ENCODE measurements at places on chromosomes 11 and 22. TPM values are rescaled to one million over a fixed set of nuclear protein-coding genes. Genes with fewer than 3 reads are reported as not detected.

GRCh38 chr11:62144641-62145255 is 20.9 kb downstream of the INCENP start:
- no peak overlapping the region for H3K27ac ChIP-seq
- no peaks in the 10 kb centered on the region for H3K4me1 ChIP-seq
- peak; percentile 20 for DNase-seq
- no peaks in the 10 kb centered on the region for H3K27me3 ChIP-seq
- H3K36me3 ChIP-seq: peaks cover 57% of the 10 kb centered on the region

The GAL3ST3 gene
- 7.4 TPM for total RNA-seq

- no peak overlapping the region for H3K4me3 ChIP-seq
- no peak overlapping the region for H3K27ac ChIP-seq
- no peaks in the 10 kb centered on the region for H3K4me1 ChIP-seq
- DNase-seq: no peak
- H3K36me3 ChIP-seq: peaks cover 54% of the 10 kb centered on the region
These were observed 22.5 kb upstream of the RBX1 start for GRCh38 chr22:40928657-40929056.

GRCh38 chr11:78465169-78465942 is 47.7 kb upstream of the GAB2 start:
- H3K4me1 ChIP-seq: peaks cover 2% of the 10 kb centered on the region
- H3K27me3 ChIP-seq: no peaks in the 10 kb centered on the region
- DNase-seq: no peak
- H3K27ac ChIP-seq: no peak overlapping the region
- peaks cover 58% of the 10 kb centered on the region for H3K36me3 ChIP-seq

GRCh38 chr11:45391168-45391850 is 105.2 kb upstream of the SYT13 start:
- no peak overlapping the region for H3K27ac ChIP-seq
- no peaks in the 10 kb centered on the region for H3K36me3 ChIP-seq
- H3K4me3 ChIP-seq: no peak overlapping the region
- no peak for DNase-seq
- H3K27me3 ChIP-seq: no peaks in the 10 kb centered on the region
- peaks cover 4% of the 10 kb centered on the region for H3K4me1 ChIP-seq

The SPDYC gene
- 0.46 TPM for total RNA-seq

The ART5 gene
- 9.1 TPM for total RNA-seq

The OR56A1 gene
- 0.15 TPM for total RNA-seq

The FOLH1 gene
- total RNA-seq: 0.20 TPM

The OR51B2 gene
- not detected for total RNA-seq

DNA sequence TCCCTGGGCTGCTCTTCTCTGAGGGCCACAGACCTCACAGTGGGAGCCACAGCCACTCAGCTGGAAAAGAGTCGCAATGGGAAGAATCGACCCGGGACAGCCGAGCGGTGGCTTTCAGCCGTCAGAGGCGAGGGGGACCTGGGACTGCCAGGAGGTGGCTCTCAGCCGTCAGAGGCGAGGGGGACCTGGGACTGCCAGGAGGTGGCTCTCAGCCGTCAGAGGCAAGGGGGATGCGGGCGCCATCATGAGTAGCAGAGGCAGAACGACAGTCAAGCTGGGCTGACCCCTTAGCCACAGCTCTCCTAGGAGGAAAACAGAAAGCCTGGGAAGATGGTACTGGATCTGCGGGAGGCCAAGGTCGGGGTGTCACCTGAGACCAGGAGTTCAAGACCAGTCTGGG is 14.9 kb upstream of the MUC2 start:
- H3K27ac ChIP-seq: no peak overlapping the region
- DNase-seq: no peak
- H3K27me3 ChIP-seq: no peaks in the 10 kb centered on the region
- H3K36me3 ChIP-seq: no peaks in the 10 kb centered on the region
- no peaks in the 10 kb centered on the region for H3K4me1 ChIP-seq

GRCh38 chr11:34478845-34479663 is 34.5 kb downstream of the ELF5 start:
- DNase-seq: peak; percentile 6
- no peak overlapping the region for H3K27ac ChIP-seq
- no peaks in the 10 kb centered on the region for H3K36me3 ChIP-seq
- H3K4me3 ChIP-seq: no peak overlapping the region

Measured in endodermal cell (in vitro differentiated cells).